ENCODE measurements at places on chromosomes 11 and 22. TPM values are rescaled to one million over a fixed set of nuclear protein-coding genes. Genes with fewer than 3 reads are reported as not detected.

Gene OR5B21
- not detected for total RNA-seq

- DNase-seq = no peak
These were observed 673.0 kb upstream of the ANO3 start for GRCh38 chr11:25658916-25659315.

Gene GGTLC3
- not detected for total RNA-seq

GRCh38 chr22:30077279-30077880 lies 2.9 kb upstream of the HORMAD2 start:
- DNase-seq = no peak

Gene TPBGL
- not detected for total RNA-seq

Gene RFPL2
- not detected for total RNA-seq

DNA sequence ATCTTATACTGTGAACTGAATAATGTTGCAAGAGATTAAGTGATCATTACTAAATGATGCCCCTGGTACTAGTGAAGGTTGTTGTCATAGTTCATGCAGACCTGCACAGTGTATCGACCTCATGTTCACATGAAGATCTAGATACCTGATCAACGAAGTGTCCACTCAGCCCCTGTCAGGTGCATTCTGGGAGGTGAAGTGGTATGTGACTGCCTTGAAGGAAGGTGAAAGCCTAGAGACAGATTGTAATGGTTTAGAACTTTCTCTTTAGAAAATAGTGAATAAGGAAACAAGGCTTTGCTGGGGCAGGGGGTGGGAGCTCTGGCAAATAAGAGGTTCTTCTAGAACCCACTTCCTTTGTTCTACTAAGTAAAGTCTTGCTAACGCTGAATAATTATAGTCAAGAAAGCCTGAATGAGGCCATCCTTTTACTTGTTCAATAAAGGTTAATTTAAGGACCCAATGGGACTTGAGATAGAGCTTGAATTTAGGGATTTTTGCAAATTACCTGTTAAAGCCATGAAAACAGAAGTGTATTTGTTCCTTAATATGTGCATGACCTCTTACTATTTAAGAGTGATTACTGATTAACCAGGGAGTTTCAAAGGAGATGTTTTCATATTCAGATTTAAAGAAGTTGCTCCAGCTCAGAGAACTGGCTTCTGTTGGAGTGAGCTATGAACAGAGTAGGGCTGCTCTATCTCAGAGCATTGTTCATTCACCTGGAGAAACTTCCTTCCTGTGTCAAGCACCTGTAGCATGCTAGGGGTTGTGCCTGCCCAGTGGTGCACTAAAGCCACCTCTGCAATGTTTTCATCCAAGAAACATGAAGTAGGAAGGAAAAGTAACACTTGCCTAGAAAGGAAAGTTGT lies 45.3 kb downstream of the C22orf31 start:
- no peak for DNase-seq

Gene MCAM
- total RNA-seq = 42.9 TPM

DNA sequence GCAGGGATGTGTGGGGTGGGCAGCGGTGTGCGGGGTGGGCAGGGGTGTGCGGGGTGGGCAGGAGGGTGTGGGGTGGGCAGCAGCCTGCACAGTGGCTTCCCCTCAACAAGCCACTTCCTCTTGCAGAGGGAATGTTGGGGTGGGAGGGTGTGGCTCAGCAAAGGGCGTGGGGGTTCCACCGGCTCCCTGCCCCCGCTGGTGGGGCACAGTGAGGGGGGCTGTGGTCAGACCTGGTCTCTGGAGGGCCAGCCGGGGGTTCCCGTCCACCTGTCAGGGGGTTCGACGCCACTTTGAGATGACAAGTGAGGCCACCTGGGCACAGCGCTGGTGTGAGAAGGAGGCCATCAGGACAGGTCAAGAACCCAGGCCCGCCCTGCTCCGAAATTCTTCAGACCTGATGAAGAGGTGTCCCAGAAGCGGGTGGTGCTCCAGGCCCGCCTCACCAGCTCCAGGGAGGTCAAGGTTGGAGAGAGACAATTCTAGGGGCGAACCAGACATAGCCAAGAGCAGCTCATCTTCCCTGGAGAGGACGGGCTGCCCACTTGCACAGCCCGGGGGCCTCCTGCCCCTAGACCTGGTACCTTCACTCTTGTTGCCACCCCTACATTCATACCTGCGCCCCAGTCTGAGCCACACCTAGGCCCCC lies 1.3 kb downstream of the C11orf21 start:
- no peak for DNase-seq

- DNase-seq = no peak
These were observed 1171.3 kb downstream of the LRRC4C start for GRCh38 chr11:40287916-40288803.

Gene FIBIN
- total RNA-seq = not detected

- peak; percentile 5 for DNase-seq
These were observed 2.1 kb downstream of the CCDC73 start for GRCh38 chr11:32792111-32792947.

Gene USP2
- 0.17 TPM for total RNA-seq

DNA sequence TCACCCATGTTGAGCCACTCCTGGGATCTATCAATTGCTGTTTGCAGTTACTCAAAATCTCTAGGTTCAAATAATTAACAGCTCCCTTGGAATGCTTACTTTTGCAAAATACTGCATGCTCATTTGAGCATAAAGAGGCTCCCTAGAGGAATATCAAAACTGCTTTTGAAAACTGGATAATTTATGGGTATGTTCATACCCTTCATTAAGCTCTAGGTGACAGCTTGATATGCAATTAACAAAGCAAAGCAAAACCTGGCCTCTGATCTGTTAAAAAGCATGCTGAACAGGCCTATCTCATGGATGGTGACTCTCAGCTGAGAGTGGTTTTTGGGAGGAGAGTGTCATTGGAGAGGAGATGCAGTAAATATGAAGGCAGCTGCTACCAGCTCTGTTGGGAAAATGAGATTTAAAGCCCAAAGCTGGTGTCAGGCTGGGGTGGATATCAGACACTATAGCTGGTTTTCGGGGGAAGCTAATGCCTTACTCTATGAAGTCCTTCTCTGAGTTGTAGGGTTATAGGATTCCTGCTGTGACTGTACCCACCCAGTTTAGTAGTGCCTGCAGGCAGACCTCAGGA lies 110.9 kb downstream of the RASSF10 start:
- no peak for DNase-seq

GRCh38 chr11:9606809-9607510 lies 33.5 kb downstream of the WEE1 start:
- DNase-seq = no peak

GRCh38 chr11:102914238-102915043 lies 39.7 kb upstream of the MMP12 start:
- DNase-seq = peak; percentile 13

DNA sequence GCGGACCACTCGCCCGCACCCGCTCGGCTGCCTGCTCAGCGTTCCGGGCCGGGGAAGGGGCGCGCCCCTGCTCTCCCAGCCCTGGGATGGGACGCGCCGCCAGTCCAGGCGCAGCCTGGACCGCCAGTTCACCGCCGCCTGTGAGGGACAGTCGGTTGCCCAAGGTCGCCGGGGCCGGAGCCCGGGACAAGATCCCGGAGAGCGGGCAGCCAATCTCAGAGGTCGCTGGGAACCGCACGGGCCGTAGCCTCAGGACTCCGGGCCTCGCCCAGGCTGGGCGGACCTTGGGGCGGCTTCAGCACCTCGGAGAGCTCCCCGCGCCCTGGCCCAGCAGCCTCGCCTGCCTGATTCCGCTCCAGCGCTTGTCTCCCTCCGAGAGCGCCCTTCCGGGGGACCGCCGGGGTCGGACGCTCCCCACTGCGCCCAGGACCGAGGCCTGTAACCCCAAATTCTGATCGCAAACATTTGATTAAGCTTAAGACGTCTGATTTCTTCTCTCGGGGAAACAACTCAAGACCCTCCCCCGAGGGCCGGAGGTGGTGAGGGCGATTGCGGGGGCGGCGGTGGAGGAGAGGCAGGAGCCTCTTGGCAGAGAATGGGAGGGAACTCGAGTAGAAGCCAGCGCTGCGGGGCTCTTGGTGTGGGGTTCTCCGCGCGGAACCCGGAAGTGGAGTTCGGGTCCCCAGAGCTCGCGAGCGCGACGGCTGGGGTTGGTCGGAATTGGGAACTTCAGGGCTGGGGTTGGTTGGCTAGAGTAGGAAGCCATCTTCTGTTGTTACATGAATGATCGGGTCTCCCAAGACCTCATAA lies 1.1 kb upstream of the CHRM4 start:
- DNase-seq = peak; percentile 74

GRCh38 chr11:112537846-112538330 lies 277.2 kb upstream of the PLET1 start:
- DNase-seq = no peak

Measured in A172 (cell line).